ENCODE measurements at places on chromosomes 4 and X.

DNA sequence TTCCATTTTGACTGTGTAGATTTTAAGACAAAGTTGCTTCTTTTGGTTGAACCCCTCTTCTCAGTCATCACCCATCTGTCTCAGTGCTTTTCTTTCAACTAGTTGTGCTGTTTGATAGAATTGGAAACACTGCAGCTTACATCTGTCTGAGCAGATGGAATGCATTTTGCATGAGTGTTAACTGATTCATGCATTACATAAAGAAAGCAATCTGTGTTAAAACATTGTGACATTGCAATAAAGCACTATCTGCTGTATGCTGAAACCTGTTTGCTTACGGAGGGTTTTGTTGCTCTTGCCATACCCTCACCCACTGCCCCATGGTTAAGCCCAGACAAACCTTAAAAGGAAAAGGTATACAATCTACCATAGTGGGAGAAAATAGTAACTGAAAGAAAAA, 47.4 kb downstream of the NRK start:
- DNase-seq = no peak

GRCh38 chrX:128739539-128739938, 687.3 kb upstream of the ACTRT1 start:
- no peak for DNase-seq

DNA sequence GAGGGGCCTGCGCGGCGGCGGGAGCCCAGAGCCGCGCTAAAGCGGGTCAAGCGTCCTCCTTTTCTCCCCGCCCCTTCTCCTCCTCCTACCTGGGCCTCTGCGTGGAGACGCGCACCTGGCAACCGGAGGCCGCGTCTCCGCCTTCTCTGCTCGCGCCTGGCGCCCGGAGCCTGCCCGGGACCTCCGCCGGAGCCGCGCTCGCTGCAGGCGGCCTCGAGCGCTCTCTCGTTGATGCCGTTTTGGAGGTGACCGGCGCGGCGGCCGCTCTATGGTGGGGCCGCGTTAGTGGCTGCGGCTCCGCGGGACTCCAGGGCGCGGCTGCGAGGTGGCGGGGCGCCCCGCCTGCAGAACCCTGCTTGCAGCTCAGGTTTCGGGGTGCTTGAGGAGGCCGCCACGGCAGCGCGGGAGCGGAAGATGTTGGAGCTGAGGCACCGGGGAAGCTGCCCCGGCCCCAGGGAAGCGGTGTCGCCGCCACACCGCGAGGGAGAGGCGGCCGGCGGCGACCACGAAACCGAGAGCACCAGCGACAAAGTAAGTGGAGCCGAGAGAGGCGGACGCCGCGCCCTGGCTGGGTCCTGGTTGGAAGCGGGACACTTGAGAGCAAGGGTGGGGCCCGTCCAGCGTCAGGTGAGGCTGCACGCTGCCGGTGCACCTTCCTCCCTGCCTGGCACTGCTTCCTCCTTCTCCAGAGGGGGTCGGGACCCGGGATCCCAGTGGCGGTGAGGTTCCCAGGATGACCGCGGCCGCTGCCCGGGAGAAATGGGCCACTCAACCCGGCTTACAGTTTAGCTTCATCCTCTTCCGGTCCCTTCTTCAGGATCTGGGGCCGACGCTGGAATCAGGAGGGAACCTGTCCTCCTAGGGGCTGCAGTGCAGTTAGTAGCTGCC, at the start of gene CDS1:
Gene CDS1, plus strand, starts transcription at position 140 of the 888 bp plus-strand sequence. Its CDS starts 275 bp downstream, at position 415.
- no peak for DNase-seq

GRCh38 chr4:38804654-38805295, at the start of gene TLR1:
TSS of gene TLR1 (minus strand) at chr4:38804791. CDS start at chr4:38798831, 5,960 bp downstream.
- DNase-seq = peak; percentile 92

DNA sequence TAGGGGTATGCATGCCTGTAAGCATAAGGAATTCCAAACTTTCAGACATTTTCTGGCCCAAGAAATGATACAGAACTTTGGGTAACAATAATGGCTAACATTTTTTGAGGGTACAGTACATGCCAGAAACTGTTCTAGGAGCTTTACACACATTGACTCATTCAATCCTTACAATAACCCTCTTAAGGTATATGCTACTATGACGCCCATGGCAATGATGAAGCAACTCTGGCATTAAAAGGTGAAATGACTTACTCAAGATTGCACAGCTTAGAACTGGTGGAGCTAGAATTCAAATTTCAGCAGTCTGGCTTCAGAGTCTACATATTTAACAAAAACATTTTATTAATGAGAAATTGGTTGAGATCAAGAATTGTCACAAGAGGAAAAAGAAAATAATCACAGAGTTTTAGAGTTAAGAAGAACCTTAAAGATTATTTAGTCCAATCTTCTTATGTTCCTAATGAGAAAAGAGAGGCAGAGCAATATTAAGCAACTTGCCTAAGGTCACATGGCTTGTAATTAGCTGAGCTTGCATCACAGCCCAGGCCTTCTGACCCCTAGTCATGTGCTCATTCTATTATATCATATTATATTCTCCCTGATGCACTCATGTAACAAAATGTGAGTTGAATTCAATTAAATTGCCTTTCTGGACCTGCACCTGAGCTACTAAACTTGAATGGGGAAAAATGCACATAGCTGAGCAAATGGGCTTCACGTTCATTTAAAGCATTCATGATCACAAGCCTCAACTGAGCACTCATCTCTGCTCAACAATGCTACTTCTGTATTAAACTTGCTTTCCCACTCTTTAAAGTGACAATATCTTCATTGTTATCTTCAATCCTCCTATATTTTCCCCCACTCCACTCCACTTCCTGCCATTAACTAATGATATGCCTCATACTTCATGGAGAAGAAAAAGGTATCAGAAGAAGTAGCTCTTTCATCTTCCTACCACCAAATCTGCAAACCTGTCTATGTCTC, 73.2 kb downstream of the ENOX2 start:
- no peak for DNase-seq

DNA sequence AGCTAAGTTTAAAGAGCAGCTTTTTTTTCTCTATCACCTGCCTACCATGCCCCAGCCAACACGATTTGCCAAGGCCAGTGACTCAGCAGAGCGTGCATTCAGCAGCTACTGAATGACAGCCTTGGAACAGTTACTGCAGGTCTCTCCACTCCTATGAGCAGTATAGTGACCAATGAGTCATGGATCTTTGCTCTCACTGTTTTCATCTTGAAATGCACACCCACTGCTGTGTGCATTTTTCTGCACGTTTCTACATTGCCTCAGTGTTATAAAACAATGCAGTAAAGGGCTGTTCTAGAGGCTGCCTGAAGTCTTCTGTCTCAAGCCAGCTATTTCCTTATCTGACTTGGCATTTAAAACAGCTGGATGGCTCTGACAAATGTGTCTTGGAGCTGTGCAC, 66.0 kb upstream of the C4orf54 start:
- peak; percentile 97 for DNase-seq

DNA sequence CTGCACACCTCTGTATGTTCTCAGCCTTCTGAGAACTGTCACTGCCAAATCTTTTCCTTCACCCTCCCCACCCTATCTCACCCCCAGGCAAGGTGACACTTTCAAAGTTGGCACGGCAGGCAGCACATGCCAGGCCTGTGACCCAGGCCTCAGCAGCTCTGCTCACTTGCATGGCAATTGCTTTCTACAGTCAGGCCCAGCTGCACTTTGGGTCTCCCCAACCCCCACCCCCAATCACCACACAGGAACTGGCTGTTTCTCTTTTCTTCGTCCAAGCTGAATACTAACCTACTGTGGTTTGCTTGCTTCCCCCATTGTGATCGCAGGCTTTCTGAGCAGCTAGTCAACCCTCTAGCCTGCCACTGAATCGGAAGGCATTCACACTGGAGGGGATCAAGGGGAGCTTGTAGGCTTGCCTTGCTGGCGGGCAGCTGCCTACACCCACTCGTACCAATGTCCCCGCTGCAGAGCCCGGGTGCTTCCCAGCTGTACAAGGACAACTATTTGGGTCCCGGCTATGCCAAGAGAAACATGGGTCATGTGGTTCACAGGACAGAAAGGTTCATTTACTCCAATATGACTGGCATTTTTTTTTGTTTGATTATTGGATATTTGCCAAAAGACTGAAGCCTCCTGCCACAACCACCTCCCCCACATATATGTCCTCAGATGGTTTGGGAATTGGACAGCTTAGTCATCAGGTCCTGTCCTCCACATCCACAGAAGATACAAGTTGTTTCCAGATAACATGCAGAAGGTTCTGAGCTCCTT, 28.1 kb downstream of the SLC25A43 start:
- peak; percentile 32 for DNase-seq

DNA sequence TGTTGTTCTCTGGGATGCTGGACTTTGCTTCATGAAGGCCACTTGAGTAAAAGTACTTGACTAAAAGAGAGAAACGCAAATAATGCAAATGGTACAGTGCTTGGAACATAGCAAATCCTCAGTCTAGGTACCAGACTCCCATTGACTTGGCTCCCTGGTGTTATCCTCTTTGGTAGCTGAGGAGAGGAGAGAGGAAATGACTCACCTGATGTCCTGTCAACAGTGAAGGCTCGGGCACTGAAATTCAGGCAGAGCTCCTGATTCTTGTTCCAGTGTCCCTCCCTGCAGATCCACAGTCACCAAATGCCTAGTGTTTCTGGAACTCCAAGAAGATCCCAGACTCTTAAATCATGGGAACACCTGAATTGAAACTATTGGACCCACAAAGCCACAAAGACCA, 22.5 kb upstream of the TCEAL4 start:
- DNase-seq = no peak

- no peak for DNase-seq
Measured at GRCh38 chr4:2813446-2814405, 20.8 kb downstream of the SH3BP2 start.

Data from renal cortical epithelial cell (primary cell).